ENCODE measurements at places on chromosomes 2 and 18.
A peak's percentile ranks its signal among the peaks of the same experiment; 100 is the strongest.

- no peak for DNase-seq
These were observed 5.9 kb upstream of the NCOA1 start for GRCh38 chr2:24485197-24485596.

- no peak for DNase-seq
These were observed 5.0 kb downstream of the TMEM185B start for GRCh38 chr2:120218181-120218580.

- DNase-seq = peak; percentile 19
These were observed 23.3 kb upstream of the ROCK1 start for GRCh38 chr18:21134895-21135294.

DNA sequence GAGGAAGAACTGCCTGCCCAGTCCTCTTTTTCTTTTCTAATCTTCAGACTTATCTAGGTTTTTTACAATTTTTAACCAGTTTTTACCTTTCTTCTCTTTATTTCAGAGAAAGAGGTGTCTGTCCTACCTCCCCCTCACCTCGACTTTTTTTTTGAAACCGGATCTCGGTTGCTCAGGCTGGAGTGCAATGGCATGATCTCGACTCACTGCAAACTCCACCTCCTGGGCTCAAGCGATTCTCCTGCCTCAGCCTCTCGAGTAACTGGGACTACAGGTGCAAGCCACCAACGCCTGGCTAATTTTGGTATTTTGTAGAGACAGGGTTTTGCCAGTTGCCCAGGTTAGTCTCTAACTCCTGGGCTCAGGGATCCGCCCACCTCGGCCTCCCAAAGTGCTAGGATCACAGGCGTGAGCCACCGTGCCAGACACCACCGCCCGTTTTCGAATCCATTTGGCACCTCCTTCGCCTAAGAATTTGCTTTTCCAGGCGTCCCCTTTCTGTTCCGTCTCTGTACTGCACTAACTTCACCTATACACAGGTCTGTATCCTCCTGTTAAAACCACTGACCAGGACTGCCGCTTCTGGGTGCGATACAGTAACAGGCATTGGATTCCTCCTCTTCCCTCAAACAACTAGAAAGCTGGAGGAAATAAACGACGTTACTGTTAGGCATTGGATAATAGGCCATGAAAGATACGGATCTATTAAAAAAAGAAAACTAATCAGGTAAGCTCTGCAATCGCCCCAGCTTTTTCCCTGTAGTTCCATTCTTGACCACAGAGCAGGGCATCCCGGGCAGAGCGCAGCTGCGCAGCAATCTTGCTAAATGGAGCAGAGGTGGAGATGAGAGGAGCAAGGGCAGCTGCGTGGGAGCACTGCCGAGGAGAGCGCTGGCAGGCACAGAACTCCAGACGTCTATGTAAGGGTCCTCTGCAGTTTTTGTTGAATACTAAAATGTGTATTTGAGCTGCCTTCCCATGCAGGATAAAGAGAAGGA lies 69.9 kb downstream of the ZC3H6 start:
- no peak for DNase-seq

GRCh38 chr18:25279133-25279532 lies 72.8 kb downstream of the ZNF521 start:
- no peak for DNase-seq

Measured in activated CD4-positive, alpha-beta T cell treated with anti-CD3 and anti-CD28 coated beads, Interleukin-2, Interleukin-6, amounts not matched to agents 100 ng/mL and 50 ng/mL, durations not matched to agents 16 hours and 8 hours (primary cell).